Peyer's patch (tissue), 4 donors: ENCODE measurements at places on chromosomes 1 and 21. TPM values are rescaled to one million over a fixed set of nuclear protein-coding genes. Genes with fewer than 3 reads are reported as not detected.

The PTPRC gene
- 13.3 TPM for total RNA-seq

The MEGF6 gene
- total RNA-seq, result 61.1 TPM

DNA sequence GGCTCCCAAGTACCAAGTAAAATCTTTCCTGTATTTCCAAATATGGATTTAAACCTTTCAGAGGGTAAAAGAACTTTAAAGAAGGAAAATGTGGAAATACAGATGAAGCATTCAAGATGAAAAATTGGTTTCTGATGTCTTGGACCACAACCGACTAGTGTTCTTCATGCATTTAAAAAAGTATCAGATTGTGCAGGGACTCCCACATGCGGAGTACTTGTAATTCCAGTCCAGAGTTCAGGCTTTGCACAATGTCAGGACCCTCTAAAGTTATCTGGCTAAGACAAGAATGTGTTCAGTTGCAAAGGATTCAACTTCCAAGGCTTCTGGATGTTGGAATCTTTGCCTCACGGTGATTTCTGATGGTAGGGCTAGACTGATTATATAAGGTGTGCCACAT lies 66.7 kb downstream of the RGL1 start:
- H3K4me3 ChIP-seq, result no peak overlapping the region
- no peaks in the 10 kb centered on the region for H3K27me3 ChIP-seq
- no peak for DNase-seq
- no peak overlapping the region for H3K27ac ChIP-seq
- peaks cover 6% of the 10 kb centered on the region for H3K4me1 ChIP-seq

DNA sequence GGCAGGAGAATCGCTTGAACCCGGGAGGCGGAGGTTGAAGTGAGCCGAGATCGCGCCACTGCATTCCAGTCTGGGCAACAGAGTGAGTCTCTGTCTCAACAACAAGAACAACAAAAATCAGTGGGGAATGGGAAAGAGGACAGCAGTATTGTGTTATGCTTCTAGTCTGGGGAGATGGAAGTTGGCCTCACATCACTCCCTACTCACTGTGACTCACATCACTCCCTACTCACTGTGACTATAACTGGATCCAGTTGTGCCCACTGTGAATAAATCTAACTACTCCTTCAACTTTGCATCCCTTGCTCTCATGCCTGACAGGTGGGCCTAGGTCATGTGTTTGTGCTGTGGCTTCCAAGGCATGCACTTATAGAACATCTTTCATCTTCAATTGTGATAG lies 285.4 kb upstream of the USP24 start:
- no peaks in the 10 kb centered on the region for H3K27me3 ChIP-seq
- no peak overlapping the region for H3K27ac ChIP-seq
- no peak overlapping the region for H3K4me3 ChIP-seq
- H3K36me3 ChIP-seq, result no peaks in the 10 kb centered on the region
